Activated CD4-positive, alpha-beta T cell treated with anti-CD3 and anti-CD28 coated beads, Interleukin-2, amount 50 U/mL, for 16 hours (primary cell): ENCODE measurements at places on chromosomes 16 and 17.

- DNase-seq: no peak
These were observed 7.1 kb downstream of the NTN1 start for GRCh38 chr17:9028202-9028987.

GRCh38 chr17:74332763-74333283 lies 6.8 kb downstream of the KIF19 start:
- DNase-seq: no peak

DNA sequence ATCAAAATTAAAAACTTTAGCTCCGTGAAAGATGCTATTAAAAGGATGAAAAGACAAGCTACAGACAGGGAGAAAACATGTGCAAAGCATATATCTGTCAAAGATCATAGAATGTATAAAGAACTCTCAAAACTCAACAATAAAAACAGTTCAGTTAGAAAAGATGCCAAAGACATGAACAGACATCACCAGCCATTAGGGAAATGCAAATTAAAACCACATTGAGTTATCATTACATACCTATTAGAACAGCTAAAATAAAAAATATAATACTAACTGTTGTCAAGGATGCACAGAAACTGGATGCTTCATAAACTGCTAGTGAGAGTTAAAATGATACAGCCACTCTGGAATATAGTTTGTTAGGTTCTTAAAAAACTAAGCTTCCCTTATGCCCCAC lies 58.8 kb downstream of the NFATC3 start:
- no peak for DNase-seq

DNA sequence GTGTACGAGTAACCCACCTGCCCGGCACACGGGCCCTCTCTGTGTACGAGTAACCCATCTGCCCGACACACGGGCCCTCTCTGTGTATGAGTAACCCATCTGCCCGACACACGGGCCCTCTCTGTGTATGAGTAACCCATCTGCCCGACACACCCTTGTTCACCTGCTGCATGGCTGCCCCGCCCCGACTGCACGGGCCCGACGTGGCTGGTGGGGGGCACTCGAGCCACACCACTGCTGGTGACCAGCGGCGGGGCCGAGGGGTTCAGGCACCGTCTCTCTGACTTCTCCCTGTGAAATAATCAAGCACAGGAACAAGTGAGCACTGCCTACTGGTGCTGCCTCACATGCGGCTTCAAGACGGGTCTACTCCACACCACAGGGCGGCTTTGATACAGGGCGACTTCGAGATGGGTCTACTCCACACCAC lies 22.1 kb downstream of the MAP1LC3B start:
- DNase-seq: peak; percentile 62

DNA sequence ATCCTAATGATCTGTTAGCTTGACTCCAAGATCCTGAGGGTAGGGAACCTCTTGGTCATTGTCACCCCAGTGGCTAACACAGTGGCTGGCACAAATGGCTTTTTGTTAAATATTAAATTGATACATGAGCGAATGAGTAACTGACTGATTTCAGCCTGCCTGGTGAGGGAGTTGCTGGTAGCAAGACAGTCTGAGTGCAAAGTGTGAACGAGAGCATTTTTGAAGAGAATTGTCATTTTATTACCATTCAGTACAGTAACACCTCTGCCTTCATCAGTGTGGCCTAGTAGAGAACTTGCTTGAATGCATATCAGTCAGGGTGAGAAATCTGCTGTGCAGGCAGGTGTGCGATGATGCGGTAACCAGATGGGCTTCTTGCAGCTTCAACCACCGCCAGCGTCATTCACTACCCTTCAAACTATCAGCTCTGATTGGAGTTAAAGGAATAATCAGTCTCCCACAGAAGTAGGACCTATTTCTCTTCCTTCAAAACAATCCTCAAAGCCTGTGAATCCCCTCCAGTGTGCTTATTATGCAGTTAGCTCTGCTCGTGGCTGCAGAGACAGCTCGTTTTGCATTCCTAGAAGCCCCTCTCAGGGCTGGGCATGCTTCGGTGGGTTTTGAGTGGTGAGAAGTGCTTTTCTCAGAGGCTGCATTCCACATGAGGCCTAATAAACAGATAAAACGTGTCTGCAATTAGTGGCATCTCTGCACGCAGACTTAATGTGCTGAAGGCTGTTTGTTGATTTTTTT lies 29.0 kb downstream of the HEXIM2 start:
- DNase-seq: no peak

DNA sequence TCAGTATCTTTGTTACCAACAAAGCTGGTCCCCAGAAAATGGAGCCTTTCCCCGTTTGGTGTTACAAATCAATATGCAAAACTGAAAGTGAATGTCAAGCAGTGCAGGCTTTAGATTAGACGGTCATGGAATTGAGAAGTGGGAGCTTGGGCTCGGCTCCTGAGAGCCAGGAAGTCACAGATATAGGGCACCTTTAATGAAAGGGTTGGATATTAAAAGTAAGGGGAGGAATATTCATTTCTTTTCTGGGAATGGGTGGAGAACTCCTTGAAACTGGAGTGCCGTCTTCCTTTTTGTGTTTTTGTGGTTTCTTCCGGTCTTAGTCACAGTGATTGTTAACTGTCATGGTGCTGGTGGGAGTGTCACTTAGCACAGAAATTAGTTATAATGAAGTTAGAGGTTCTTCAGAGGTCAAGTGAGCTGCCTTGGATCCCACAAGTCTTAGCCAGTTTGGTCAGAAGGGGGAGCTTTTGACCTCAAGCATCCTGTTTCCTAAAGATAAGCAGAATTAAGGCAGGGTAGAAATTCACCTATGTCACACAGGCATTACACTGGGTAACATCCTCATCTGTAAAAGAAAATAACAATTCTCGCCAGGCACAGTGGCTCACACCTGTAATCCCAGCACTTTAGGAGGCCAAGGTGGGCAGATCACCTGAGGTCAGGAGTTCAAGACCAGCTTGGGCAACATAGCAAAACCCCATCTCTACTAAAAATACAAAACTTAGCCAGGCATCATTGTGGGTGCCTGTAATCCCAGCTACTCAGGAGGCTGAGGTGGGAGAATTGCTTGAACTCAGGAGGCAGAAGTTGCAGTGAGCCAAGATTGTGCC lies 9.6 kb upstream of the EIF1 start:
- peak; percentile 93 for DNase-seq

GRCh38 chr17:51765282-51766135 lies 393.0 kb downstream of the CA10 start:
- DNase-seq: no peak

- no peak for DNase-seq
These were observed 180.5 kb downstream of the CDH13 start for GRCh38 chr16:82807311-82807710.

GRCh38 chr17:64982139-64982915 lies 63.0 kb upstream of the LRRC37A3 start:
- no peak for DNase-seq

- no peak for DNase-seq
These were observed 8.6 kb downstream of the RIPOR1 start for GRCh38 chr16:67537270-67537635.

DNA sequence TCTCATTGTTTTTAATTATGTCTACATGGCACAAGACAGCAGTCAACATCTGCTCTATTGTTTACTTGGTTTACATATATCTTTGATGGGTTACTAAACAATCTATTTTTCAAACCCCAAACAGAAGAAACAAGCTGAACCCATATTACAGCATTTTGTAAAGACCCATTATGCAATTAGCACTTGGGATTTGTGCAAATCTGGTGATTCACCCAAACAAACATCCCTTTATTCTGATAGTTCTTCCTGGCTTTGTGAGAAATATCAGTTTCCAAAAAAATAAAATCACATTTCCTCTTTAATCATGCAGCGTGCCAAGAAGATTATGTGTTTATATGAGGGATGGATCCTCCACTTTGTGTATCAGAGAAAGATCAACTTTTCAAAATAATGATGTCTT lies 16.8 kb upstream of the RBFOX1 start:
- DNase-seq: no peak

DNA sequence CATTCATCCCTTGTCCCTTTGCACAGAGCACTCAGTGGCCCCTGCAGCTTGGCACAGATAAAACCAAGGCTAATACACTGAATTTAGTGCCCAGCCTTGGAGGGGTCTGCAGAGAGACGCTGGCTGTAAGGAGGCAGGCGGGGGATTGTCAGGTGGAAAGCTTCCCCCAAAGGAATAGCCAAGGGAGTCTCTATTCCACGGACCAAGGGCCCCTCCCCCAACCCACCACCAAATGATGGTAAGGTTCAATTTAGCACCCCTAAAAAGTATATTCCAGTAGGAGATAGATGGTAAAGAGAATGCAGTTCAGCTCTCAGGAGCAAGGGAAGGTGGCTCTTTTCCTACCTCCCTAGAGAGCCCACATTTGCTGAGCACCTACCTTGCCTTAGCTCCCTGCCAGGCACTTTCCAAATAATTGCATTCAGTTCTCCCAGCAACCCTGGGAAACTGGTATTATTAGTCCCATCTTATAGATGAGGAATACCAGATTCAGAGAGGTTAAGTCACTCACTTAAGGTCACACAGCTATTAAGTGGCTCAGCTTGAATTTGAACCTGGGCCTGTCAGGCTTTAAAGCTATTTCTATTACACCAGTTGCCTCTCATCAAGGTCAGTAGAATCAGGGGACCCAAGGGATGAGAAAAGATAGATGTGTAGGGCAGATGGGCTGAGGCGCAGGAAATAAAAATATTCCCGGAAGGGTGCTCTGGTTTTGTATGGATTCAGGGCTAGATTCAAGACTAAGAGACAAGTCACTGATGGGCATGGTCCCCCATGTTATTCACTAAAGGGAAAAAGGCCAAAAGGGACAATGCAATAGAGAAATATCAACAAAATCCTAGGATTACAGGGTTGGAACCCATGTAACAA lies 20.0 kb upstream of the ZFHX3 start:
- no peak for DNase-seq

DNA sequence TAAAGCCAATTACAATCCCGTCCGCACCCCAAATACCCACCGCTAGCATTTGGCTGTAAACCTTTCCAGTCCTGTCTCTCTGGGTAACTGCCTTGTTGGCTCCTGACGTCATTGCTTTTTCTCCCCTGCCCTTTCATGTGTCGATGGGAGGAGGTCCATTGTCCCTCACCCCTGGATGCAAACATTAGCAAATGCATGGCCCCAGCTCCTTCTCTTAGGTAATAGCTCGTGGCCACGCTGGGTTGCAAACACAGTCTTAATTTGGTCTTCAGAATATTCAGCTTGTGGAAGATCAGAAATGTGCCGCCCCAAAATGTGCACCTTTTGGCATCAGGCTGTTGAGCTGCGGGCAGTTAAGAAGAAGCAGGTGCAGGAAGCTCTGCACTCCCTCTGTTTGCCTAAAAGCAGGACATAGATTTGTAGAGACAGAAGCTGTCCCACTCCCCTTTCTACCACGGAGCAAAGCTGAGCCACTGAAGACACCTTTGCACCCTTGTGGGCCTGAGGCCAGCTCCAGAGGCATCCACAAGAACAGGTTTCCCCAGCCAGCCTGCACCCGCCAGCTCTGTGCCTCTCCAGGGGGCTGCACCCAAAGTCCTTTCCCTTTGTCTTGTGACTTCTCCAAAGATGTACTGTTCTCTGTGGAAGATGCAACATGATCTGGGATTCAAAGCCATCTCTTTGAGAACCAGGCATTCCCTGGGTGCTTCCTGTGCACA lies 127.3 kb downstream of the MGAT5B start:
- DNase-seq: no peak

DNA sequence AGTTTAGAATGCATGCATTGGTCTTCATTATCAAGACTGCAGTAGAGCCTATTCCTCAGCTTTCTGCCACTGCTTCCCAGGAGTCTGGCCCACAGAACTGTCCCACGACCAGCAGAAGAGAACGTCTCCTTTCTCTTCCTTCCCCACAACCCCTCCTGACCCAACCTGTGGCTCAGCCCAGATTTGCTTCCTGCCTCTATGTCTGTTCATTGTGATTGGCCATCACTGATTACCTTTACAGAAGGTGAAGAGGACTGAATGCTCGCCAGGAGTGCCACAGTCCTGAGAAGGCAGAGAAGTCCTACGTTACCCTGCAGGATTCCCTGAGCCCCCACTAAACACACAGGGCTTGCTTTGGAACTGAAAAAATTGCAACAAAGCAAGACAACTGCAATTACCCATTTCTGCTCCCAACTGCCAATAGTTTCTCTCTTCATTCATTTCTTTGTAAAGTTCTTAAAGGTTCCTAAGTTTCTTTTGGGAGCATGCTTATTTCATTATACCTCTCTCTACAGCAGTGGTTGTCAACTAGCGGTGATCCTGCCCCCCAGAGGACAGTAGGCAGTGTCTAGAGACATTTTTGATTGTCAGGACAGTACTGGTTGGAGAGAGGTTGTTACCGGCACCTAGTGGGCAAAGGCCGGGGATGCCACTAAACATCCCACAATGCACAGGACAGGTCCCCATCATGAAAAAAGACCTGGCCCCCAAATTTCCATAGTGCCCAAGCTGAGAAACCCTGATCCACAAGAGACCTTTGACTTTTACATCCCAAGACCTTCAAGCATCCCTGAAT lies 4.5 kb upstream of the NAT9 start:
- DNase-seq: peak; percentile 45

- DNase-seq: no peak
These were observed 11.1 kb downstream of the PMM2 start for GRCh38 chr16:8808613-8809353.

GRCh38 chr17:18974407-18975149 lies 22.6 kb downstream of the SLC5A10 start:
- peak; percentile 21 for DNase-seq

DNA sequence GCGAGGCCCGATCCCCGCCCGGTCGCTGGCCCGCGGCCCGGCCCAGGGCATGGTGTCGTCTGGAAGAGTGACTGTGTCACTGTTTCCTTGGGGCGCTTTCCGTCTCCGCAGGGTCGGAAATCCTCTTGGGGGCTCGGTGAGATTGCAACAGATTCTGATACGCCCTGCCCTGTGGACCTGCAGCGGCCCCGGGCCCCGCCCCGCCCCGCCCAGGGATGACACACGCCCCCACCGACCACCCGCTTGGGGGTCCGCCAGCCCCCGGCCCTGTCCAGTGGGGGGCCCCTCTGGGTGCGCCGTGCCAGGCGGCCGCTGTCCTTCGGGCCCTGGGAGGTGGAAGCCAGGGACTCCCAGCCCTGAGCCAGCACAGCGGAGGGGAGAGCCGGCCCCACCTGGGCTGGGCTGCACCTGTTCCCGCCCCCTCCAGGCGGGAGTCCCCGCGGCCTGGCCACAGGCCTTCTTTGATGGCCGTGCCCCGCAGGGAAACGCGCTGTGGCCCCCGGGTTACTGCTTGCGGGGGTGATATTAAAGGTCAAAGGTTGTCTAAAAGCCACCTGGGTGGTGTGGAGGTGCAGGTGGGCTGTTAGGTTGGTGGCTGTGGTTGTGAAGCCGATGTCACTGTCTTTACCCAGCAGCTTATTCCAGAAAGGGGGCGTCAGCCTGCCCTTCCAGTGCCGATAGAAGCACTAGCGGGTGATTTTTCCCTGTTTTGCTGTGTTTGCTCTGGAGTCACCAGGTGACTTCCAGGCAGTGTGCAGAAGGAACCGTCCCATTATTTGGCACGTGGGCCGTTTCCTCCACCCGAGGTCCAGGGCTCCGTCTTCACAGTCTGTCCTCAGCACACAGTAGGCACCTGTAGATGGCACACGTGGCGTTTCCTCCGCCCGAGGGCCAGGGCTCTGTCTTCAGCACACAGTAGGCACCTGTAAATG lies 752 bp downstream of the TBC1D24 start:
- DNase-seq: peak; percentile 47
